ENCODE measurements at places on chromosomes 13 and 19.

- no peak for DNase-seq
Measured at GRCh38 chr13:107097916-107098315, 530.0 kb upstream of the ARGLU1 start.

GRCh38 chr13:105491345-105491744, 1044.1 kb downstream of the EFNB2 start:
- DNase-seq: no peak

GRCh38 chr13:24215126-24215525, 54.6 kb downstream of the SPATA13 start:
- no peak for DNase-seq

GRCh38 chr13:62119739-62120700, 704.4 kb upstream of the PCDH20 start:
- no peak for DNase-seq

GRCh38 chr19:30420881-30421280, 48.7 kb downstream of the ZNF536 start:
- DNase-seq: no peak

GRCh38 chr19:39590265-39590664, 12.1 kb upstream of the LGALS13 start:
- no peak for DNase-seq

GRCh38 chr19:8635422-8635821, 5.0 kb downstream of the NFILZ start:
- DNase-seq: no peak

DNA sequence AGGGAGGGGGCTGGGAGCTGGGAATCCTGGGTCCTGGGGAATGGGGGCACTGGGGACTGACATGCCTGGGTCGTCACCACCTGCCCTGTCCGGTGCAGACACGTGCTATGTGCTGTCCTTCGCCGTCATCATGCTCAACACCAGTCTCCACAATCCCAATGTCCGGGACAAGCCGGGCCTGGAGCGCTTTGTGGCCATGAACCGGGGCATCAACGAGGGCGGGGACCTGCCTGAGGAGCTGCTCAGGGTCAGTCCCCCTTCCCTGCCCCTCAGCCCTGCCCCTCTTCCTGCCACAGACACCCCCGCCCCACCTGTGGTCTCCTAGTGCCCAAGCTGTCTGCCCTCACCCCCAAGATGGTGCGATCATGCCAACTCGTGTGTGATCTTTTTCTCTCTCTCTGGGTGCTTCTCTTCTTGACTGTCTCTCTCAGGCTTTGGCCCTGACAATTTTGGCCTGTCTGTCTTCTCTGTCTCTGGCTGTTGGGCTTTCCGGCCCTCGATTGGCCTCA, 5.0 kb downstream of the CYTH2 start:
- no peak for DNase-seq

DNA sequence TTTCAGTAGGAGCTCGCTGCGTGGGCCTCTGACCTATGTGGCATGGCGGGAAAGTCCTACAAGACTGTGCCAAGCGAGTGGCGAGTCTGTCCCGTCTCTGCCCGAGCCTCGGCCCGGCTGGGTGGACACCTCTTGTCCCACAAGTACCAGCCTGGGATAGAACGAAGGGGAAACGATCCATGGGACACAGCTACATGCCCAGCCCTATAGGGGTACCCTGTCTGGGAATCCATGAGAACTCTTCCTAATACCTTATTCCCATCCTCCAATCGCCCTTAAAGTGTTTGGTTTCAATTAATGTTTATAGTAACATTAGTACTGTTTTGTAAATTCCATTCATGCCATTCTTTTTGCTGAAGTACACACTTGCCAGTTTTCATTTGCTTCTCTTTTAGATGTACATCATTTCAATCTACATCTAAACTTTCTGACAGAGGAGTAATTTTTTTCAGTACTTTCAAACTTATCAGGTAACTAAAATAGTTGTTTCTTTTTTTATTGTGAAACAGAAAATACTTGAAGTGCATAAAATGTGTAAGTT, 667 bp upstream of the ZNF790 start:
- no peak for DNase-seq

DNA sequence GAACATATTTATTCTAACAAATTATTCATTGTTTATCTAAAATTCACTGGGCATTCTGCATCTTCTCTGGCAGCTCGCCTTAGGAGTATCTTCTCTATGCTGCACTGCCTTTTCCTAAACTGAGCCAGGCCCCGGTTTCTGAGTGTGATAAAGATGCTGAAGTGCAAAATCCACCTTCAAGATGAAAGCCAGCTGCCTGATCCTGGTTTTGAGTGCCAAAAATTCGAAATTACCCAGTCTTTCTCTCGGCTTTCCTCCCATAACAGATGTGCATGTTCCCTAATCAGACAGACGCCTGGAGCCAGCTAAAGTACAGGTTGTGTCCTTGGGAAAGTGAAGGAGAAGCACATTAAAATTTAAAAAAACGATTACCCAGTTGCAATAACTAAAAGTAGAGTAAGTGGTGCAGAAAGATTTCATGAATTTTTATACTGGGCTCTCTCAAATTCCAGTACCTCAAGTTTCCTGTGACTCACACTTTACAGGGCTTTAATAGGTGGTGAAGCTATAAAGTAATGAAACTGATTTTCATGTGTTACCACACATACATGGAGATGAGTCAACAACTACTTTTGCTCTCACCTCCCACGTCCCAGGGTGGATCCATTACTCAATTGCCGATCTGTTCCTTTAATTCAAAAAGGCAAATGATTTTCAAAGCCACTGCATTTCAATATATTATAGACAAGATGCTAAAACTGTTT, 65.0 kb upstream of the GTF2F2 start:
- DNase-seq: no peak

DNA sequence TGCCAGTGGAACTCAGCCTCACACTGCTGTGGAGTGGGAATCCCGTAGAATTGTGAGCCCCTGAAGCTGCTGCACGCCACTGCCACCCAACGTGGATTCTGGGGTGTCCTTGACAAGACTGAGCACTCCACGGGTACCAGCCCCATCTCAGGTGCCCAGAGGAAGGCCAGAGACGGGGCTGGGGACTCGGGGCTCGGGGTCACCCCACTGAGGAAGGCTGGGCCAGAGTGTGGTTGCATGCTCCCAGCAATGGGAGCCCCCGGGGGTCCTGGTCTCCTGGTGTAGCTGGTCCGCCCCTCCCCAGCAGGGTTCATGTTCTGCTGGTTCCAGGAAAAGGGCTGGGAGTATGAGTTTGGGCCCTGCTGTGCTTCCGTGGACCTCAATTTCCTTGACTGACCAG, 15.2 kb downstream of the DAPK3 start:
- DNase-seq: no peak

DNA sequence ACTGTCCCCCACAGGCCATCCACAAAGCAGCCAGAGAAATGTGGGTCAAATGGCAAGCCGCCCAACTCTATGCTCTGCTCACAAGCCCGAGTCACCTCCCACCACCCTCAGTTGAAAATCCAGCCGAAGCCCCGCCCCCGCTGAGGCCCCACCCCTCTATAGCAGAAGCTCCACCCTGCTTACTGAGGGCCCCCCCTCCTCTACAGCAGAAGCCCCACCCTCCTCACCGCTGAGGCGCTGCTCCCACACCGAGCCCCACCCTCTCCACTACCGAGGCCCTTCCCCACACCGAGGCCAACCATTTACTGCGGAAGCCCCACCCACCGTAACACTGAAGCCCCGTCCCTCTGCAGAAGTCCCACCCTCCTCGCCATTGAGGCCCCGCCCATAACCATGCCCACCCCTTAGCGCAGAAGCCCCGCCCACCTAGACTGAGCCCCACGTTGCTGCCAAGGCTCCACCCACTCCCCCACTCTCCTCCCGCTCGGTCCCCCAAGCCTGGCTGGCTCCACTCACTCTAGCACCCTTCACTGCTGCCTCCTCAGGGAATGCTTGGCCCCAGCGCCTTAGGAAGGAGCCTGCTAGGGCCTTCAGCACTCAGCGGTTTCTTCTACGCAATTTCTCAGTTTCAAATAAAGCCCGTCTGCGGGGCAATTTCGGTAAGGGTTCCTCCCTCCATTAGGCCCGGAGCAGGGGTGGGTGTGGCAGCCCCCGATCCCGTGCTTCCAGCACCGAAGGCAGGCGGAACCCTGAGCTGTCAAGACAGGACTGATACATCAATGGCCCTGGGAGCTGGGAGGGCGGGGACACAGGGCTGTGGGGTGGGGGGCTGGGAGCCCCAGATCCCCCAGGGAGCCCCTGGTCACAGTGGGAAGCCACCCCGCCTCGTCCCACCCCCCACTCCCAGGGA, 9.0 kb upstream of the MYDGF start:
- no peak for DNase-seq

GRCh38 chr13:20803180-20803965, 29.6 kb upstream of the EEF1AKMT1 start:
- no peak for DNase-seq
